ENCODE measurements at places on chromosomes 13 and 19. TPM values are rescaled to one million over a fixed set of nuclear protein-coding genes. Genes with fewer than 3 reads are reported as not detected.
A peak's percentile ranks its signal among the peaks of the same experiment; 100 is the strongest.

DNA sequence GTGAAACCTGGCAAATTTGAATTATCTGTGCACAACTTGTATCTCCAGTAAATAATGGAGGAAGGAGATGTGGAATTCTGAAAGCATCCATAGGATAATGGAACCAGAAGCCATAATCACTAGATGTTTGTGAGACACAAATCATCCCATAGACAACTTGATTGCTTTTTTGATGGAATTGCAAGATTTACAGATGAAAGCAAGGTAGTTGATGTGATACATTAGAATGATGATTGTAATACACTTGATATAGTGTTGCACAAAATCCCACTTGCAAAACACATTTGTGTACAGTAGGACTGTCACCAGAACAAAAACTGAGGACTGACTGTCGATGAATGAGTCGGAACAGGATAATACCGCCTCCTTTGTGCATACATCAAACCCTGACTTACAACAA, 178.3 kb downstream of the IRS2 start:
- no peaks in the 10 kb centered on the region for H3K4me1 ChIP-seq
- H3K4me3 ChIP-seq, result no peak overlapping the region
- no peaks in the 10 kb centered on the region for H3K36me3 ChIP-seq

- H3K27me3 ChIP-seq, result no peaks in the 10 kb centered on the region
- H3K4me1 ChIP-seq, result no peaks in the 10 kb centered on the region
- no peak overlapping the region for H3K27ac ChIP-seq
- H3K4me3 ChIP-seq, result no peak overlapping the region
- H3K36me3 ChIP-seq, result no peaks in the 10 kb centered on the region
Observed at GRCh38 chr13:48113756-48114130, 18.8 kb upstream of the MED4 start.

DNA sequence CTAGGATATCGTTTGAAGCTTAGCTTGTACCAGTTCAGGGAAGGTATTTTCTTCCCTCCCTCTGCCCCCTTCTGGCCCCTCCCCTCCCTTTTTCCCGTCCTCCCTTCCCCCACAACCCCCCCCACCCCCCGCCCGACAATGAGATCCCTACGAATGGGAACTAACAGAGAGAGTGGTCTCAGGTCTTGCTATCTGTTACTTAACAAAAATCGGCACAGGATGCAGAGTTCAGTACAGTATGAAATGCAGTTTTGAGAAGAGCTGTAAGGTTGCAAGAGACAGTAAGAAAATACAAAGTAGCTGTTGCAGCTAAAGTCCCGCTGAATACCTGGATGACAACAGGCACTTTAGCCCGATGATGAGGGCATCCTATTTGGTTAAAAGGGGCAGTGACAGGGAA, 3.1 kb upstream of the DACH1 start:
- DNase-seq, result no peak
- H3K27me3 ChIP-seq, result no peaks in the 10 kb centered on the region
- H3K36me3 ChIP-seq, result no peaks in the 10 kb centered on the region
- no peaks in the 10 kb centered on the region for H3K4me1 ChIP-seq
- no peak overlapping the region for H3K4me3 ChIP-seq

The ZNF154 gene
- 21.0 TPM for total RNA-seq

The ACP4 gene
- total RNA-seq, result not detected

- H3K4me1 ChIP-seq, result no peaks in the 10 kb centered on the region
- no peaks in the 10 kb centered on the region for H3K27me3 ChIP-seq
Observed at GRCh38 chr13:100269837-100270236, 180.9 kb downstream of the PCCA start.

DNA sequence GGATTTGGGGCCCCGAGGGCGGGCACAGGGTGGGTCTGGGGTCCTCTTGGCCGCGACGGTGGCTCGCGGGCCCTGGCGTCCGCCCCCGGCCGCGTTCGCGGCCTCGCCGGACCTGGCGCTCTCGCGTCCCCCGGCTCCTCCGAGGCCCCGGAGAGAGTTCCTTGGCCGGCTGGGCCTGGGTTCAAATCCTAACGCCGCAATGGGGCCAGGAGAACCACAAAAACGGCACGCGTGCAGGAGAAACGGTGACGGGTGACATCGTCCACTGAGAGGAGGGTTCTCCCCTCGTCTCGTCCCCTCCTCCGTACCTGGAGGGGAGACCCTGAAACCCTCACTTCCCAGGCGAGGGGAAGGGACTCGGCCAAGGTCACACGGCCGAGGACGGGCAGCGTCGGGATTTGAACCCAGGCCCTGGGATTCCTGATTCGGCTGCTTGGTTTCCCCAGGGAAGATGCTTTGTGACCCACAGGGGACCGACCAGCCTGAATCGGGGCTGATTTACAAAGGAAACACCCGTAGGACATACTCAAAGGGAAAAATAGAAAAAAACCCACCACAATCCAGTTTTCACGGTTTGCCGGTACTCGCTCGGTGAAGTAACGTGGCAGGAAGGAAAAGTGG, 624 bp downstream of the SAFB start:
- no peaks in the 10 kb centered on the region for H3K27me3 ChIP-seq
- H3K36me3 ChIP-seq, result peaks cover 51% of the 10 kb centered on the region
- H3K4me1 ChIP-seq, result peaks cover 82% of the 10 kb centered on the region
- H3K27ac ChIP-seq, result peak overlapping the region; percentile 97
- no peak for DNase-seq

GRCh38 chr13:31048521-31048920, 113.2 kb downstream of the HSPH1 start:
- H3K4me3 ChIP-seq, result no peak overlapping the region
- no peak for DNase-seq
- H3K36me3 ChIP-seq, result no peaks in the 10 kb centered on the region

- peaks cover 100% of the 10 kb centered on the region for H3K4me1 ChIP-seq
- DNase-seq, result no peak
- H3K27ac ChIP-seq, result peak overlapping the region; percentile 93
- H3K4me3 ChIP-seq, result no peak overlapping the region
- H3K36me3 ChIP-seq, result peaks cover 38% of the 10 kb centered on the region
Observed at GRCh38 chr19:46737298-46737654, 8.6 kb upstream of the FKRP start.

GRCh38 chr19:14085309-14085995, at the start of gene C19orf67:
C19orf67 (minus strand) TSS chr19:14085783; CDS start chr19:14085627, 156 bp downstream.
- no peak within 1 kb of the TSS for H3K4me3 ChIP-seq
- H3K27me3 ChIP-seq, result no peaks in the 10 kb centered on the region
- DNase-seq, result no peak
- H3K27ac ChIP-seq, result no peak within 1 kb of the TSS

DNA sequence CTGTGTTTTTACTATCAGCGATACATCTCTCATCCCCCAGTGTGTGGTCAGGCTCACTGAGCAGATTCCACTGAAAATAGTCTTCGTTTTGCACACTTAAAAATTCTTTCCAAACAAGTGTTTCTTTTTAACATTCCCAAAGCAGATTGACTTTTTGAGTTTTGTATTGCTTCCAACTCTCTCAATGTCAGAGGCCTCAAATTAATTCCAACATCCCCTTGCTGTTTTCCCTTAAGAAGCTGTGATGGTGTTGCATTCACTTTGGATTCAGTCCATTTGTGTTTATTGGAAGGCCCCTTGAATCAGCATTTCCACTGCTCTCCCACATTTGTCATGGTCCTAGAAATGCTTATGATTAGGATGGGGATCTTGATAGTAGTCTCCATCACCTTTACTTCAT, 228.7 kb downstream of the KCNRG start:
- DNase-seq, result no peak
- no peaks in the 10 kb centered on the region for H3K27me3 ChIP-seq
- H3K27ac ChIP-seq, result no peak overlapping the region
- no peak overlapping the region for H3K4me3 ChIP-seq
- peaks cover 15% of the 10 kb centered on the region for H3K4me1 ChIP-seq

GRCh38 chr19:37654118-37654517, 1.1 kb downstream of the ZFP30 start:
- H3K27ac ChIP-seq, result peak overlapping the region; percentile 91
- H3K27me3 ChIP-seq, result no peaks in the 10 kb centered on the region
- no peaks in the 10 kb centered on the region for H3K36me3 ChIP-seq
- no peak for DNase-seq
- peak overlapping the region; percentile 89 for H3K4me3 ChIP-seq
- peaks cover 17% of the 10 kb centered on the region for H3K4me1 ChIP-seq

- no peak overlapping the region for H3K4me3 ChIP-seq
- no peak for DNase-seq
- no peaks in the 10 kb centered on the region for H3K27me3 ChIP-seq
- H3K4me1 ChIP-seq, result peaks cover 24% of the 10 kb centered on the region
- peak overlapping the region; percentile 42 for H3K27ac ChIP-seq
Observed at GRCh38 chr19:18029617-18030338, 21.8 kb downstream of the ARRDC2 start.

The NKPD1 gene
- total RNA-seq, result 0.23 TPM

The ZNF724 gene
- 8.5 TPM for total RNA-seq

The FFAR2 gene
- 53.5 TPM for total RNA-seq

The ZNF100 gene
- 20.0 TPM for total RNA-seq

The VPS36 gene
- 42.5 TPM for total RNA-seq

DNA sequence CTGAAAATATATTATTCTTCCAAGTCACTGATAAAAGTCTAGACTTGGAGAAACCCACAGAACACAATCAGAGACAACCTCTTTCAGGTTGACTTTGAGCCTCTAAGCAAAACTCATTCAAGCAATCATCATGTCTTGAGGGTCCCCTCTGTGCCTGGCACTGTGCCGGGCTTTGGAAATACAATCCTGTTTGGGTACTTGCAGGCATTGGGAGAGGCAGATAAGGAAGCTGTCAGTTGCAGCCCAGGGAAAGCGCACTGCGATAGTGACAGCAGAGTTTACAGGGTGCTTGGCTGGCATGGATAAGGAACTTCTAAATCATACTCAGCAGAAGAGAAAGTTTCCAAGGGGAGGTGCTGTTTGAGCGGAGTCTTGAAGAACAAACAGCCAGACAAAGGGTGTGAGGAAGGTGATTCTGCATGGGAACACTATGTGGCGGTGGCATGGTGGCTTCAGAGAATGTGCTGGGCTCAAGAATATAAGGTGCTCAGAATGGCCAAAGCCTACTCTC, 9.1 kb downstream of the SERP2 start:
- no peak overlapping the region for H3K4me3 ChIP-seq
- H3K27me3 ChIP-seq, result no peaks in the 10 kb centered on the region
- no peaks in the 10 kb centered on the region for H3K36me3 ChIP-seq
- H3K27ac ChIP-seq, result no peak overlapping the region

The HAUS5 gene
- total RNA-seq, result 10.3 TPM

The GGACT gene
- 2.5 TPM for total RNA-seq

- no peaks in the 10 kb centered on the region for H3K36me3 ChIP-seq
- no peaks in the 10 kb centered on the region for H3K4me1 ChIP-seq
- DNase-seq, result no peak
- peaks cover 5% of the 10 kb centered on the region for H3K27me3 ChIP-seq
Observed at GRCh38 chr19:5417495-5418436, 37.5 kb upstream of the ZNRF4 start.

GRCh38 chr13:95644601-95645052, at the start of gene DZIP1:
DZIP1 (minus strand) TSS chr13:95644706; CDS start chr13:95642029, 2,677 bp downstream.
- peaks cover 29% of the 10 kb centered on the region for H3K4me1 ChIP-seq
- H3K4me3 ChIP-seq, result peak within 1 kb of the TSS; percentile 21
- H3K36me3 ChIP-seq, result no peaks in the 10 kb centered on the region
- peaks cover 58% of the 10 kb centered on the region for H3K27me3 ChIP-seq
- peak within 1 kb of the TSS; percentile 41 for H3K27ac ChIP-seq
- DNase-seq, result peak; percentile 77

GRCh38 chr19:40604171-40604646, 3.0 kb downstream of the LTBP4 start:
- no peaks in the 10 kb centered on the region for H3K36me3 ChIP-seq
- H3K4me3 ChIP-seq, result peak overlapping the region; percentile 39
- no peak for DNase-seq
- H3K27me3 ChIP-seq, result peaks cover 25% of the 10 kb centered on the region

DNA sequence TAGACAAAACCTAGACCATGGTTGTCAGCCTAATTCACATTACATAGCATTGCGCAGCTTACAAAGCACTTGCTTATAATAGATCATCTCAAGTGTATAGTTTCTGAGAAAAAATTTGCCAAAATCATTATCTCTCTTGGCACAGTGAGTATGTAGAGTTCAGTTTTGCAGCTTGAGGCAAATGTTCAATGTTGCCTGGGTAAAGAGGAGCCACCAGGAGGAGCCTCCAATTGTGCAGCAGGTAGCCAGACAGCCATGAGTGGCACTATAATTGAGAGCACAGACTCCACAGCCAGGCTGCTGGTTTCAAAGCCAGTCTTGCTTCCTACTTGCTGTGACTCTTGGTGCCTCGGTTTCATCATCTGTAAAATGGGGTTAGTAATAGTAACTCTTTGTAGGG, 24.0 kb upstream of the OLFM4 start:
- H3K27me3 ChIP-seq, result no peaks in the 10 kb centered on the region
- H3K4me3 ChIP-seq, result no peak overlapping the region
- no peaks in the 10 kb centered on the region for H3K4me1 ChIP-seq
- no peak for DNase-seq
- no peaks in the 10 kb centered on the region for H3K36me3 ChIP-seq

DNA sequence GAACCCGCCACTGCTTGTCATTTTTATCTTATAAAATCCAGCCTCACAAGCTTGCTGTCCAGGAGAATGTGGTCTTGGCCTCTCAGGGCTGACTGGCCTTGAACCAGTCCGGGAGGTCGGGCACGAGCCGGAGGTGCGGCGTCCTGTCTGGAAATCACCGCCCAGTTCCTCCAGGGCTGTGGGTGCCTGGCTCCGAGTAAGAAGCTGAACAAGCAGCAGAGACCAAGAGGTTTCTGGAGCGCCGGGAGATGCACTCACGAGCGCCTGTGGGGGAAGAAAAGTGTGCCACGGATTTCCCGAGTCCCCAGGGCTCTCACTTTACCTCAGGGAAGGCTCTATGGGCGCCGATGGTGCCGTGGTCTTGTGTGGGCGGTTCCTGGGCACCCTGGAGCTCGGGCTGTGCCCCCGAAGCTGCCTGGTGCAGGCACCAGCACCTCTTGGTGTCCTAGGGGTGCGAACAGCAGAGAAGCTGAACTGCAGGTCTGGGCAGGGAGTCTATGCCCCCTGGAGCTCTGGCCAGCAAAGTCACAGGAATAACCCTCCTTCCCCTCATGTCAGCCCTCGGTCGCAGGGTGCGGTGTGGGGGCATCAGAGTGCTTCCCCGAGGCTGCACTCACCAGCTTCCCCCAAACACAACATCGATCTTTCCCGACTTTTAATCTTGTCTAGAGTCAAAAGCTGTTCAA, 50.0 kb downstream of the GAS6 start:
- peak; percentile 83 for DNase-seq
- no peaks in the 10 kb centered on the region for H3K27me3 ChIP-seq
- H3K4me3 ChIP-seq, result no peak overlapping the region
- peaks cover 11% of the 10 kb centered on the region for H3K36me3 ChIP-seq
- peak overlapping the region; percentile 65 for H3K27ac ChIP-seq

GRCh38 chr19:54252243-54252642, 4.8 kb downstream of the LILRB5 start:
- DNase-seq, result no peak
- H3K27me3 ChIP-seq, result no peaks in the 10 kb centered on the region
- H3K27ac ChIP-seq, result peak overlapping the region; percentile 55
- H3K4me3 ChIP-seq, result no peak overlapping the region
- H3K36me3 ChIP-seq, result no peaks in the 10 kb centered on the region
- H3K4me1 ChIP-seq, result peaks cover 58% of the 10 kb centered on the region
